ENCODE measurements at places on chromosomes 4 and X. TPM values are rescaled to one million over a fixed set of nuclear protein-coding genes. Genes with fewer than 3 reads are reported as not detected.

GRCh38 chrX:117996918-117997480, 119.6 kb downstream of the KLHL13 start:
- DNase-seq = peak; percentile 23

GRCh38 chrX:118824173-118824730, 628 bp downstream of the ZCCHC12 start:
- no peak for DNase-seq

DNA sequence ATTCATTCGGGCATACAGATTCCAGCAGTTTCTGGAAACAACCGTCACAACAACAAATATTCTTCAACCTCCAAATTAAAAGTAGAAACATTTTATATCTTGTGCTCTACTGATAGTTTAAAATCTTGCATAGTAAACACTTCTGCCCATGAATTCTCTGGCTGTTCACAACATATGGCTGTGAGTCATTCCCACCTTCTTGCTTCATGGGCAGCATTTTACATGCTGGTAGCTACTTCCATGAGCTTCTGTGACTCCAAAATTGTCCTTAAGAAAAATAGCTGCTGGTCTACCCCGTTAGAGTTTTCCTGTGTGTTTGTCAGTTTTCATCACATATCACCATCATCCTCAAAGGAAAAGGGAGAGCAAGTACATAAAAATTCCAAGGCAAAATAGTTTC, 22.7 kb downstream of the PNPLA4 start:
- DNase-seq = peak; percentile 11

- peak; percentile 71 for DNase-seq
Observed at GRCh38 chr4:107564326-107564725, 155.7 kb downstream of the PAPSS1 start.

GRCh38 chr4:98686043-98686707, 27.8 kb upstream of the TSPAN5 start:
- no peak for DNase-seq

DNA sequence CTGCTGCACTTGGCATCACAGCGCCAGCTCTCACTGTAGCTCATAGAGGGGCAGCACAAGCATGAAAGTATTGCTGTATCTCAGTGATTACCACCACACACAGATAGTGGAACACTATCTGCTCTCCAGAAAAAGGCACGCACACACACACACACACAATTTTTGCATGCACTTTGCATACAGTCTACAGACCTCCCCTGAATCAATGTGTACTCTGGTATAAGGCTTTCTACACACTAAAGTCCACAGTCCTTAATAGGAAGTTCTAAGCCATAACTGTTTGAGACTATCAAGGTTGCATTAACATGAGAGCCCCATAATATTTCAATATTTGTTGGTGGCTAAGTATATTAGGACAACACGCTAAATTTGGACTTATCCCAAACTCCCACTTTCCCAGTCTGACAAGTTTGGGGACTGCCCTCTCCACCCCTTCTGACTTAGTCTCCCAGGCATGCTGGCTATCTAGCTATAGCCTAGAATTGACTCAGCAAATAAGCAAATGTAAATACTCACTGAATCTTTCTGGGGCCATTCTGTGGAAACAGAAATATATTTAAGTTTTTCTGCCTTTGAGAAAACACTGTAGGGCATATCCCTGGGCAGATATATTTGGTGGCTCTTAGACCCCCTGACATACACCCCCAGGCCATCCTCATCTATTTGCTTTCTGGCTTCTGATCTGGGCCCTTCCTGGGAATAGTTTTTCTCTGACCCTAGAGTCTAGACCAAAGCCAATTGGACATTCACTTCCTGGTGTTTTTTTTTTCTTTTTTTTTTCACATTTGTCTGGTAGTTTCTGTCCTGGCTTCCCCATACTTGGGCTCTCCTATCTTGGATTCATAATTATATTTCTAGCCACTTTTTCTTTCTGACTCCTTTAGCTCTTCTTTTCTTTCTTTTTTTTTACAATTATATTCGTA, 36.4 kb upstream of the CT47C1 start:
- peak; percentile 11 for DNase-seq

GRCh38 chr4:128006592-128006991, 41.4 kb downstream of the ABHD18 start:
- peak; percentile 68 for DNase-seq

DIPK2B gene
- total RNA-seq = not detected

Data from fibroblast of lung (primary cell).